NCI-H1694 (cell line): ENCODE measurements at places on chromosomes 1 and 21.

DNA sequence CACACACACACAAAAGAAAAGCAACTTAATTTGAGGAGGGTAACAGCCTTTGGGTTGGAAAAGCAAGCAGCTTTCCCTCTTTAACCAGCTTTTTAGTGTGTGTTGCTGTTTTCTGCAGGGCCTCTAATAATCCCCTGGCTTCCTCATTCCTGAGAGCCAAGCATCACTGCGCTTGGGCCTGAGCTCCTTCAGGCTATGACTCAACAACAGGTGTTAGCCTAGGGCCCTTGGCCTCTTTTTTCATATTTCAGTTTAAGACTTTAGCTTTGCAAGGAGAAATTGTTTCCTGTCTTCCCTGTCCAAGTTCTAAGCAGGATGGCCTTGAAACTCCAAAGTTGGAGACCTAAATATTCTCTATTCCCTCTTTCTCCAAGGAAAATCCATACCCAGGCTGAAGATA, 26.2 kb upstream of the SNX27 start:
- DNase-seq, result no peak

- no peak for DNase-seq
Measured at GRCh38 chr1:160827418-160827817, 31.4 kb downstream of the LY9 start.

GRCh38 chr1:145997016-145997717, 788 bp upstream of the TXNIP start:
- peak; percentile 24 for DNase-seq

- no peak for DNase-seq
Measured at GRCh38 chr1:19936061-19936750, 12.8 kb upstream of the PLA2G2E start.

- DNase-seq, result no peak
Measured at GRCh38 chr1:235013512-235013911, 115.1 kb downstream of the TOMM20 start.

DNA sequence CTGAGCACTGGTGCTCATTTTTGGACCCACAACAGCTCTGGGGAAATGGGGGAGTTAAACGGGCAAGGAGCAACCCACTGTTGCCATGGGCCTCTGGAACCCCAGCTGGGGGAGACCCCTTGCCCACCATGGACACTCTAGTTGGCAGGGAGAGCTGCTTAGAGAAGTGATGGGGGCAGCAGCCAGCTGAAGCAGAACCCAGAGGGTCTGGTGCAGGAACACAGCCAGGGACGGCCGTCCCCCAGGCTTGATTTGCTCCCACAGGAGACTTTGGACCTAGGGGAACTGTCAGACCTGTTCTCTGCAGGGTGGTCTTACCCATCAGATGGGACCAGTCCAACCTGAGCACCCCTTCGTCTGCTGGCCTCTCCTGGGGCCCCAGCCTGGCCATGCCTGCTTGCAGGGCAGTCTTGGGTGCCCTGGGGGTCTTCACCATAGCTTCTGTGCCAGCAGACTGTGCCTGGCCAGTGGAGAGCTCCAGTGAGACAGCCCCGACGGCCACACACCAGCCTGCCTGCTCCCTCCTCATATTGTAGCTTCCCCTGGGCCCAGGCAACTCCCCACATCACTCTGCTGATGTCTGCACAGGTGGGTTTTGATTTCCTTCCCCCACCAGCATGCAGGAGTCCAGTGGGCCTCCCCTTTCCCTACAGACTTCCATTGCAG, 11.3 kb downstream of the SPATC1L start:
- DNase-seq, result no peak

GRCh38 chr1:197181982-197182381, 35.5 kb upstream of the ASPM start:
- no peak for DNase-seq

- DNase-seq, result no peak
Measured at GRCh38 chr1:89206373-89206772, 7.6 kb upstream of the GBP4 start.

GRCh38 chr1:175217721-175218531, 25.4 kb upstream of the KIAA0040 start:
- DNase-seq, result no peak

DNA sequence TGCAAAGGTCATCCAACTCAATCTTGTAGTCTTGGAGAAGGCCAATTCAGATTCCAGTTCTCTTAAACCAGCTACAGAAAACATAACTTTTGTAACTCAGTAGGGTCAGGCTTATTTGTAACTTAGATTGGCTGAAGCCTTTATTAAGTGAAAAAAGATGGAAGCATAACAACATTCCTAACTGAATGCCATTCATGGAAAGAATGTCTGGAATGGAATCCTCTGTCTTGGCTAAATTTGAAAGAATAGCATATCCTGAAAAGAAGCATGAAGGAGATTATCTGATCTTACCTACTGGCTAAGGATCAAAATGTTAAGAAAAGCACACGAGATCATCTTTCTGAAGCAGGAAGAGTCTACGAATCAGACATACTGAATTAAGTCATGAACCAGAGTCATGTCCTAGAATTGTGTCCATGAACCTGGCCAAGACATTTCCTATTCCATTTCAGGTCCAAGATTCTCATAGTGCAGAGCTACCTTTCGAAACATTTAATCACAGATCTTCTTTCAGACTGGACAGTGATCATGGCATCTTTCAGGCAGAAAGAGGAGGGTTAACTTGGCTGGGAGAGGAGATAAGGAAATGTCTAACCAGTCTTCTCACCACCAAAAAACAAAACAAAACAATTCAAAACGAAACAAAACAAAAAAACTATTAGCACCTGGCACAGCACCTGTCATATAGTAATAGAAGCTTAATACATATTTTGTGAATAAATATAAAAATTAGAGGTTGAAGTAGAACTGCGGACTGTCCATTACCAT, 75.6 kb downstream of the XCL2 start:
- no peak for DNase-seq

- peak; percentile 69 for DNase-seq
Measured at GRCh38 chr1:53956308-53957168, 10.4 kb downstream of the LRRC42 start.

GRCh38 chr1:30879940-30880677, 28.4 kb downstream of the SDC3 start:
- DNase-seq, result no peak

DNA sequence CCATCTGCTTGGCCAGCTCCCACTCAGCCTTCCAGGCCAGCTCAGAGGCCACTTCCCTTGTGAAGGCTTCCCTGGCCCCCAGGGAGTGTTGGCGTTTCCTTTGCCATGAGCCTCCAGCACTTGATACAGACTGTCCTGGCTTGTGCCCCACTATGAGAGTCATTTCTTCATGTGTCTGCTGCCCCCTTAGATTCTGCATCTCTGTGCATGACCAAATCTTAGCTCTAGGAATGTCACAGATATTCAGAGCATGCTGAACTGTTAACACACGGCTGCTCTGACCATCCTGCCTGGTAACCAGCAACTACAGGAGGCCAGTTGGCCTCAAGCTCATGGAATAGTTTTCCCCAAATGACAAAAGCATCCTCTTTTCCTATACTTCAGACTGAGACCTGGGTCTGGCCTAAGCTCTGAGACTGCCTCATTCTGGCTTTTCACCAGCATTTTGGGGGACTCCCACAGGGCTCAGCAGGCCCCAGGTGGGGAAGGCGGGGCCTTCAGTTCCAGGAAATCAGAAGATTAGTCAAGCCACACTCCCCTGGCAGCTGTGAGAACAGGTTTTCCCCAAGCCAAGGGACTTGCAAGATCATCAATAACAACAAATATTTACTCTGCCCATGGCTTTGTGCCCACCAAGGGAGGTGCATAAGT, 182.6 kb upstream of the EDN2 start:
- DNase-seq, result no peak

- DNase-seq, result no peak
Measured at GRCh38 chr1:101073836-101074235, 48.3 kb upstream of the DPH5 start.

DNA sequence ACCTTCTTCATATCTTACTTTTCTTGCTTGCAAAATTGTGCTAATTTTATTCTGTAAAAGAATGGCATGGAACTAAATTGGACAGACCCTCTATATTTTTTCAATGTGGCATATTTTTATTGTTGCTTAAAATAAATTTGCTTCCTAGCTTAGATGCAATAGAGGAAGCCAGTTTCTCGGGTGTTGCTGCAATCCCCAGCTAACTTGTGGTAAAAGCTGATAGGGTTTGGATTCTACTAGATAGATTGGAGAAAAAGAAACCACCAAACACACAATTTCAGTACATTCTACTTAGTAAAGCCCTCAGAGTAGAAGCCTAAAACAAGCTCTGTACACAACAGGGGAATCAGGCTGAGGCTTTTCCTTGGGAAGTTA, 49.5 kb upstream of the GCLM start:
- no peak for DNase-seq

- no peak for DNase-seq
Measured at GRCh38 chr1:150575518-150576366, 3.7 kb downstream of the MCL1 start.

GRCh38 chr21:39705849-39706248, 39.1 kb upstream of the IGSF5 start:
- DNase-seq, result no peak

DNA sequence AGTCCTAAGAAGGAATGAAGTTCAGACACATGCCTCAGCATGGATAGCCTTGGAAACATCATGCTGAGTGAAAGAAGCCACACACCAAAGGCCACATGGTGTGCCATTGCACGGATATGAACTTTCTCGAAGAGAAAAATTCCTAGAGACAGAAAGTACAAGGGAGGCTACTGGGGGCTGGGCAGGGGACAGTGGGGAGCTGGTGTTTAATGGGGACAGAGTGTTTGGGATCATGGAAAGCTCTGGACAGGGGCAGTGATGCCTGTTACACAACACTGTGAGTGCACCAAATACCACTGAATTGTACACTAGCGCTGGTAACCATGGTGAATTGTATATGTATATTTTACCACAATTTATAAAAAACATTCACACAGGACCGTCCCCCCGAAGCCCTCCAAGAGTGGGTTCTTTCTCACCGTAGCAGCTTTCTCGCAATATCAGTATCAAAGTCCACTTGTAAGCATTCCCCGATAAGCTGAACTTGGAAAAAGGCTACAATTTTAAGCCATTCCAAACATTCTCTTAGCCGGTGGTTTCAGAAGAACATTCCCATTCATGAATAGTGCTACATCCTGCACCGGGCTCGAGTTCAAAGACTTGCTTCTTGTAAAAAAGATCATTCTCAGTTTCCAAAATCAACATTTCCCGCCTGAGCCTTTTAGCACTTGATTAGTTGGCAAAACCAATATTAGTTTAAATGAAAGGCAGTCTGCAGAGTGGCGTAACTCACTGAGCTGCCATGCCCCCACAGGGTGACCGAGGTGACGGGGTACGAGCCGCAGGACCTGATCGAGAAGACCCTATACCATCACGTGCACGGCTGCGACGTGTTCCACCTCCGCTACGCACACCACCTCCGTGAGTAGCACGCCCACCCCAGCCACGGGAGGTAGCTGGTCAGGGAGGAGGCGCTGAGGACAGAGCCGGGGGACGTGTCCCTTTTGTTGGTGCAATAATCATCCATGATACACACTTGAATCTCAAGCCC, 31.7 kb downstream of the SIM2 start:
- no peak for DNase-seq

- DNase-seq, result no peak
Measured at GRCh38 chr21:43853851-43854772, 10.9 kb upstream of the AGPAT3 start.

DNA sequence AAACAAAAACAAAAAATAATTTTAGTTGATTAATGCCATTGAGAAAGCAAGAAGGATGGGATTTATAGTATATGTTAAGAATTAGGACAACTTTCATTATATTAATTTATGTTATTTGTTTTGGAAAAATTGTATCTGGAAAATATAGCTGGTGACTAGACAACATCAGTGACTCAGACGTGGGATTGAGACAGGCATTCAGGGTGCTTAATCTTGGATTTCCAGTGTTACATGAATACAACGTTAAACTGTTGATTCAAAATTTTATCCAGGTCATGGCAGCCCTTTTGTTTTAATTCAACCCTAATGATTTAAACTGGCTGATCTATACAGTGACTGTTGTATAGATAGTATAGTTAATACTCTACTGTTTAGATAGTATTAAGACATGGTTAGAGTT, 827.1 kb upstream of the B3GALT2 start:
- no peak for DNase-seq

- DNase-seq, result no peak
Measured at GRCh38 chr21:17869115-17869514, 50.0 kb upstream of the C21orf91 start.

GRCh38 chr1:55245781-55246180, 30.6 kb upstream of the USP24 start:
- DNase-seq, result no peak

DNA sequence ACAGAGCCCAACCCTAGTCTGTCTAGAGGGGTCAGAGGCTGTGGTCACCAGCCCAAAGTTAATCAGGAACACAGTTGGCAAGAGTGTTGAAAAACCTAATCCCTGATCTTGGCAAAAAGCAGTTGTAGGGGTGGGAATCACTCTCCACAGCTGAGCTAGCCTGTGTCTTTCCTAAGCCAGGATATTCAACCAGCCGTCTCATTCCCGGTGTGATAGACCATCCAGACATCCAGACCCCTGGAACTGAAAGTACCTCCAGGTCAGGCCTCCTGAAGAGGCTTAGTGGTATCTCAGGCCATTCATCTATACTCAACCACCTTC, 4.9 kb downstream of the LHX9 start:
- no peak for DNase-seq

DNA sequence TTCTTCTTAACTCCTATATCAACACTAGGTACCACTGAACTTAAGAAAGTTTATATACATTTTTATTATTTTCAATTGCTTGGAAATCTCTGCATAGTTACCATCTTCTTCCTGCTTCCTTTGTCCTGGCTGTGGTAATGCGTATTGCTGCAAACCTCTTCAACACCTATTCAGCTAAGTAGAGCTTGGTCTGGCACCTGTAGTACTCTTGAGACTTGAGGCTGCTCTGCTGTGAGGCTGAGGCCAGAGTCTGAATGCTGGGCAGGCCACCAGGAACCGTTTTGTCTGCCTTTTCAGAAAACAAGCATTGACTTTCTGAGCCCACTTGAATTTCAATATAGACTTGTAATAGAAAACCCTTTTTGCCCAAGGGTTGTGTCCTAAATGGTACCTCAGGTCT, 52.0 kb upstream of the RGS2 start:
- DNase-seq, result no peak

GRCh38 chr21:46455575-46456385, 2.9 kb upstream of the DIP2A start:
- no peak for DNase-seq

- DNase-seq, result no peak
Measured at GRCh38 chr1:116152950-116153691, 41.9 kb downstream of the MAB21L3 start.

- no peak for DNase-seq
Measured at GRCh38 chr1:114154146-114154962, 685 bp upstream of the SYT6 start.

- no peak for DNase-seq
Measured at GRCh38 chr21:28069450-28069923, 923.2 kb downstream of the LTN1 start.

- DNase-seq, result no peak
Measured at GRCh38 chr1:236066828-236067386, 2.0 kb upstream of the NID1 start.
